PC-9 (cell line): ENCODE measurements at places on chromosomes 3 and 15.
A peak's percentile ranks its signal among the peaks of the same experiment; 100 is the strongest.

DNA sequence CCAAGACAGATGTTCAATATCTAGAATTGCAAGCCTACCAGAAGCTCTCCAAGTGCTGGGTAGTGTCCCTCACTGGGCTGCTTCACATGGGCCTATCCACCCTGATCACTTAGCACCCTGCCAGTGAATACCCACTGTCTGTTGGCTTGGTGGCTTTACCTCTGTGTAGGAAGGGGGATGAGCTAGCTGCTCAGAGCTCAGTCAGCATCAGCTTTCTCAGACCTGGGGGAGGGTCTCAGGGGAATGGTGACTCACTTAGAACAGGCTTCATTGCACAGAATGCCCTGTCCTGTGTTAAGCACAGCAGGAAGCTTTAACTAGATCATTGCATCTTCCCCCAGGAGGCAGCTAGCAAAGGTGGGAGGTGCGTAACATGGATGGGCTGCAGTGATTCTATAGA is 209.8 kb downstream of the PDCD6IP start:
- DNase-seq, result no peak

DNA sequence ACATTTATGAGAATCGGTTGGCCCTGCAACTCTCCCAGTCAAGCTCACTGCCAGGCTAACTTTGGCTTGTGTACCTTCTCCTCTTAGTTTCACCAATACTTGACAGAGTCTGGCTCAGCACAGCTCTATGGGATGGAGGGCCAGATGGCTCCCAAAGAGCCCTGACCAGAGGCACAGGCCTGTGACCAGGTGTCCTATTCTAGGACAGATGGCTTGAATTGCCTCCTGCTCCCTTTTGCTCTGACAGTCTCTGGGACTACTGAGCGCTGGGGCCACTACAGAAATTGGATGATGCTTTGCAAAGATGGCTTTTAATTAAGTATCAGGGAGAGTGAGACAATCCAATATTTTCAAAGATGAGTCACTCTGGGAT is 10.3 kb upstream of the ARID3B start:
- DNase-seq, result no peak

- DNase-seq, result no peak
These were observed 42.6 kb downstream of the HCN4 start for GRCh38 chr15:73326157-73326556.

GRCh38 chr15:58555162-58556027 is 123.6 kb downstream of the LIPC start:
- DNase-seq, result no peak

GRCh38 chr3:8562081-8562595 is 60.5 kb downstream of the LMCD1 start:
- DNase-seq, result no peak

GRCh38 chr3:63862804-63863149 is 828 bp downstream of the THOC7 start:
- no peak for DNase-seq

- no peak for DNase-seq
These were observed 141.0 kb upstream of the PLSCR5 start for GRCh38 chr3:146746190-146746589.

DNA sequence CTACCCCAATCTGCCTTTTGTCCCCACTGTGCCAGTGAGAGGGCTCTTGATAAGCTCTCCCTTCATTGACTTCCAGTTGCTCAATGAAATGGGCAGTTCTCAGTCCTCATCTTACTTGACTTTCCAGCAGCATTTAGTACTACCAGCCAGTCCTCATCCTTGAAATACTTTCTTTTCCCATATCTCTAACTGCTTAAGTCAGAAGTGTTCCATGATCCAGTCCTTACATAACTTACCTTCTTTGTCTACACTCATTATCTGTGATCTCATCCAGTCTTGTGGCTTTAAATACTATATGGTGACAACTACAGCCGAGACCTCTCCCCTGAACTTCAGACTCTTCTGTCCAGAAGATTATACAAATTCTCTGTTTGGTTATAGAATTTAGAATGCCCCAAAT is 28.7 kb downstream of the RARRES1 start:
- DNase-seq, result peak; percentile 2

GRCh38 chr3:42057561-42058211 is 33.5 kb upstream of the TRAK1 start:
- DNase-seq, result no peak

DNA sequence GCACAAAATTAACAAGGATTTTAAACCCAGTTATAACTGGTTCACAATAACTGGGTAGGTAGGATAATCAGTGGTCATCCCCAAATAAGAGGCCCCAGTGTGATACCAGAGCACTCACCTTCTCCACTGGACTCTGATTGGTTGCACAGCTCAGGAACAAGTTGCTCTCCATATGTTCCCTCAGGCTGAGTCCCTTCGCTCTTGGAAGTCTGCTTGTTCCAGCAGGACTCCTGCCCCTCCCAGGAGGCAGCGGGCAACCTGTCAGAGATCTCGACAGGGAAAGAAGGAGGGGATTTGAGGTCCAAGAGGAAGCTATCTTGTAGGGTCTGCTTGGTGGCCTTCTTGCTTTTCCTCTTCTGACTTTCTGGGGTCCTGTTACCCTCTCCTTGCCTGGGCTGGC is 51.6 kb upstream of the HEG1 start:
- DNase-seq, result no peak

GRCh38 chr3:171164067-171164465 is 137.5 kb upstream of the SLC2A2 start:
- DNase-seq, result no peak

GRCh38 chr15:89358435-89358754 is 23.8 kb upstream of the POLG start:
- DNase-seq, result no peak

- no peak for DNase-seq
These were observed 357.1 kb upstream of the PROK2 start for GRCh38 chr3:72142028-72142427.

GRCh38 chr3:169699536-169700050 is 36.1 kb upstream of the MECOM start:
- no peak for DNase-seq

GRCh38 chr3:151206201-151206600 is 3.2 kb upstream of the GPR171 start:
- no peak for DNase-seq

- no peak for DNase-seq
These were observed 276.6 kb upstream of the NR2F2 start for GRCh38 chr15:96053781-96054428.

GRCh38 chr3:191523148-191523547 is 62.2 kb downstream of the PYDC2 start:
- DNase-seq, result no peak
